ENCODE measurements at places on chromosomes 3 and 15. TPM values are rescaled to one million over a fixed set of nuclear protein-coding genes. Genes with fewer than 3 reads are reported as not detected.

- DNase-seq: no peak
These were observed 220.1 kb downstream of the TBC1D2B start for GRCh38 chr15:77857419-77857818.

- DNase-seq: no peak
These were observed 71.4 kb downstream of the C3orf80 start for GRCh38 chr3:160296591-160296990.

DNA sequence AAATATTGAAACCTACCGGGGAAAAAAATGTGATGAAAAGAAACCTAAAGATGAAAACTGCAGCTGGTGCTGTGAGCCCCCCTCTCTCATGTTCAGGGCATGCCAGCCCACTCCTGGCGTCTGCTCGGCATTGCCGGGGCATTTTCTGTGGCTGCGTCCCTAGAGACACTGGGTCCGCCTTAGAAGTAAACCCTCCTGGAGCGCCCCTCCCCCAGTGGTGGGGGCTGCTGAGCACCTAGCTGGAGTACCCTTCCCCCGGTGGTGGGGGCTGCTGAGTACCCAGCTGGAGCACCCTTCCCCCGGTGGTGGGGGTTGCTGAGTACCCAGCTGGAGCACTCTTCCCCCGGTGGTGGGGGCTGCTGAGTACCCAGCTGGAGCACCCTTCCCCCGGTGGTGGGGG lies 24.5 kb upstream of the GABRA5 start:
- DNase-seq: no peak

DNA sequence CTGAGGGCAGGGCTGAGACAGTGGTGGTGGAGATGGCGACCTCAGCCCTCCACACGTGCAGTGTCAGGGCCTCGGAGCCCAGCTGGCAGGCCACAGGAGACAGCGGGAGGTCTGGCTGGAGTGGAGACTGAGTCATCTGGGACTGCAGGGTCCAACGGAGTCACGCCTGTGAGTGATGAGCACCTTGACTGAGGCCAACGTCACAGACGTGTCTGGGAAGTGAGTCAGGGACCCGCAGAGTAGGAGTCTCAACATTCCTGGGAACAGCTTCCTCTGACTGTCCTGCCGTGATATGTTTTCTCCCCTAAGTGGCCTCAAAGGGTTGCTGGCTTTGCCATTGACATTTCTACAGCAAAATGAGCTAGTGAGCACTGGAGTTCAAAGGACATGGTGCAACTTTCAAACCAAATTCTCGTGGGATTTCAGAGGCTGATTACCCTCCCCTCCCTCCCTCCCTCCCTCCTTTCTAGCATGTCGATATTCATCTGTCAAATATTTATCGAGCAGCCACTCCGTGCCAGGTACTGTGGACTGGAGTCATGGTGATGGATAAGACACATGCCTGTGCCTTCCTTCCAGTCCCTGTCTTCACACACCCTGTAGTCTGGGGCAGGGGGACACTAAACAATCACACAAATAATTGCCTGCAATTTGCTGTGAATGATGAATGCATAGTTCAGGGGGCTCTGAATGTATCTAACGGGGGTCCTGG lies 53.3 kb upstream of the AMOTL2 start:
- DNase-seq: no peak

- no peak for DNase-seq
These were observed 329.4 kb upstream of the TBC1D5 start for GRCh38 chr3:18071833-18072232.

- DNase-seq: peak; percentile 5
These were observed 5.5 kb upstream of the CFAP100 start for GRCh38 chr3:126389112-126389793.

- no peak for DNase-seq
These were observed at the start of gene SOX14 for GRCh38 chr3:137764001-137764433. Gene SOX14, plus strand, starts transcription at chr3:137764315. Its CDS starts 470 bp downstream, at chr3:137764785.

GRCh38 chr3:121111914-121112612 lies 204.1 kb downstream of the STXBP5L start:
- DNase-seq: no peak

DNA sequence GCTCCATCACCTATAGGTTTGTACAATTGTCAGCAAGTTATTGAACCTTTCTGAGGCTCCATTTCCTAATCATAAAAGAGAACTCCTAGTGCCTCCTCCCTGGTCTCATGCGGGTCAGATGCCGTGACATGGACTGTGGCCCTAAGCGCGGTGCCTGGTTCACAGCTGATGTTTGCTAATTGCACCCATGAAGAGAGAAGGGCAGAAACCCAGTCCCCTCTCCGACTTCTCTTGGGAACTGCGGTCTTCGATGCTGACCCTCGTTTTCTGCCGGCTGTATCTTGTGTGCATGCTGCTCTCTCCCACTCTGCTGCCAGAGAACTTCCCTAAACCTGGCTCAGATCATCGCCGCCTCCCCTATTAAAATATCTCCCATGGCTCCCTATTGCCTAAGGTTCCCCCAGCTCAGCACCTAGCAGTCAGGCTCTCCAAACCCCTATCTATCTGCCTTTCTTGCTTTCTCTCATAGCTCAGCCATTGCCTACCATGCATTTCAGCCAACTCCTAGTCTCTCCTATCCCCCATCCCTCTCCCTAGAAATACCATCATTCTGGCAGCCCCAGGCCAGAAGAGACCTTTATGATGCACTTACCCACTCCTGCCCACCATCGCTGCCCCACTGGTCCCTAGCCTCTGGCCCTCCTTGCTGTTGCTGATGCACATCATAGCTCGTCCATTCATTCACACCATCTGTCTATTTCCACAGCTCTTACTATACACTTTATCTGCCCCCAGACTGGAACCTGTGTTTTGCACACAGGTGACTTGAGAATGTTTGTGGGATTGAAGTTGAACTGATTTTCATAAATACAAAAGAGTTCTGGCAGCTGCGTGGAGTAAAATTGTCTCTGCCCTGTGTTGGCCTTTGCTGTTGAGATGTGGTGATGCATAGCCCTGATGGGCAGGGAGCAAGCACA lies 6.6 kb downstream of the ISG20 start:
- DNase-seq: no peak

GRCh38 chr3:72475258-72476138 lies 372.7 kb downstream of the SHQ1 start:
- DNase-seq: no peak

DNA sequence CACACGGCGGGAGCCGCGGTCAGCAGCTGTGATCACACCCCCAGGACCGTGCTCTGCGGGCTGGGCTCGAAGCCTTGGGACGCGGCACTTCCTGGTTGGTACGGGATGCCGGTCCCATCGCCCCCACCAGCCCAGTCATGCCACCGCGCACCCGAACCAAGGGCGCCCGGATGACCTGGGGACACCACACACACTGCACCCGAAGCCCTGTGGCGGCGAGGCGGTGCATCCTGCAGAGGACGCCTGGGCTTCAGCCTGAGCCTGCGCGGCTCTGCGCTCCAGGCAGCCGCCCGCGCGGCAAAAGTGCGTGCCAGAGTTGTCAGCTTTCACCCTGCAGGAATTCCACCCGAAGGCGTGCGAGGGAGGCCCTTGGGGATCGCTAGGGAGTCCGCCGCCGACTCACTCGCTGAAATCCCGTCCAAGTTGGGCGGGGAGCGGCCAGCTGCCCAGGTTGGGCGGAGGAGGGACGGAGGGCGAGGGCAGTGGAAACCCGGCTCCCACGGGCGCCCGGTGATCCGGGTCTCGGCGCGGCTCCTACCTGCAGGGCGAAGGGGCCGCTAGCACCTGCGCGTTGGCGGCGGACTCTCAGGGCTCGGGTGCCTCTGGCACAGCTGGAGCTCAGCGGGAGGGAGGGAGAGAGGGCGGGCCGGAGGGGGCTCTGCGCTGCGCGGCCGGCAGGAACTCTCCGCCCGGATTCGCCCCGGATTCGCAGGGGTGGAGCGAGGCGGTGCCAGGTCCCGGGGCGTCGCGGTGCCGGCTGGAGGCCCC lies at the start of gene PLD1:
PLD1 (minus strand) TSS at position 623 of the 768 bp plus-strand sequence. CDS start 72,432 bp downstream, outside the sequence.
- peak; percentile 49 for DNase-seq

- DNase-seq: no peak
These were observed 918 bp downstream of the PRSS50 start for GRCh38 chr3:46716461-46717441.

DNA sequence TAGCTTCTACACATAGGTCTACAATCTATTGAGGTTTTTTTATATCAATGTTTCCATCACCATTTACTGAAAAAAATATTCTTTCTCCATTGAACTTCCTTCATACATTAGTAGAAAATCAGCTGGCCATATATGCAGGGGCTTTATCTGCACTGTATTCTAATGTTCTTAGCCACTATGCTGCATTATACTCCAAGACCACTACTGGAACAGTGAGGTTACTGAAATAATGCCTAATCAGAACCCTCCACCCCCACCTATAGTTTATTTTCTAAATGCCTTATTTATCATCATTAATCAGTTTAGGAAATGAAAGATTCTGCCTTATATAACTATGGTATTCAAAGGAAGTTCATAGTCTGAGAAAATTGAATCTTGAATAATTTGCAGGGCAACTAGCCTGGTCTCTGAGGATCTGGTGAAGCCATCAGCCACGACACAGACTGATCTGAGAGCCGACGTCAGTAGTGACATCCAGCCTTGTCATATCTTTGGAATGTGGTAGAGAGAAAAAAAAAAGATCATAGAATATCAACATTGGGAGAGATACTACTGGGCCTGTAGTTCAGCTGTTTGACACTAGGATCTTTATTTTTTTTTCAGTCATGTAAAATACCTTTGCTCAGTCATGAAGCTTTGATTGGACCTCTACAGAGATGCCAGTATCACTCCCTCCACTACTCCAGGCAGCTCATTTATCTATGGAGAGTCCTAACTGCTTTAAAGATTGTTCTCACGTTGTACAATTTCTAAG lies 66.6 kb downstream of the P3H2 start:
- DNase-seq: no peak

- no peak for DNase-seq
These were observed 5.5 kb downstream of the ARHGEF3 start for GRCh38 chr3:56796202-56796601.

GRCh38 chr3:155270485-155271342 lies 22.8 kb downstream of the STRIT1 start:
- DNase-seq: no peak

GRCh38 chr3:70603103-70603502 lies 290.7 kb upstream of the MDFIC2 start:
- DNase-seq: no peak

DNA sequence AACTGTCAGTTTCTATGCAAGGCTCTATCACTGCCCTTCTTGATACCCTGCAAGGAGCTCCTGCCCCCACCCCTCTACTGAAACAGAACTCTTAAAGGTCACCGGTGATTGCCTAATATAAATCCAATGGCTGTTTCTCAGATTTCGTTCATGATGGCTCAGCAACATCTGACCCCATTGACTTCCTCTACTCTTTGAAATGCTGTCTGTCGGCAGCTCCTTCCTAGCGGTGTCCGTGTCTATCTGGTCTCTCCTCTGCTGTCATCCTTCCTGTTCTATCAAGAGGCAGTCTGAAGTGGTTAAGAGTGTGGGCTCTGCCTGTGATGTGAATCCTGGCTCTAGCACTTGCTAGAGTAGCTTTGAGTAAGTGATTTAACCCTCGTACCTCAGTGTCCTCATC lies 5.5 kb downstream of the TMEM266 start:
- no peak for DNase-seq

- no peak for DNase-seq
These were observed 172.3 kb downstream of the SLCO3A1 start for GRCh38 chr15:92025706-92026270.

DNA sequence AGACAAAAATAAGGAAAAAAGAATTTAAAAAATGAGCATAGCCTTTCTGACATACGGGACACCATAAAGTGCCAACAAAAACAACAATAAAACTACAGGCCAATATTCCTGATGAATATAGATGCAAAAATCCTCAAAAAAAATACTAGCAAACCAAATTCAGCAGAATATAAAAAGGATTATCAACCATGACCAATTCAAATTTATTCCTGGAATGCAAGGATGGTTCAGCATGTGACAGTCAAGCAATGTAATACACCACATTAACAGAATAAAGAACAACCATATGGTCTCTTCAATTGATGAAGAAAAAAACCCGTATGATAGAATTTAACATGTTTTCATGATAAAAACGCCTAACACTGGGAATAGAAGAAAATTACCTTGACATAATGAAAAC lies 341.7 kb downstream of the PYDC2 start:
- no peak for DNase-seq

DNA sequence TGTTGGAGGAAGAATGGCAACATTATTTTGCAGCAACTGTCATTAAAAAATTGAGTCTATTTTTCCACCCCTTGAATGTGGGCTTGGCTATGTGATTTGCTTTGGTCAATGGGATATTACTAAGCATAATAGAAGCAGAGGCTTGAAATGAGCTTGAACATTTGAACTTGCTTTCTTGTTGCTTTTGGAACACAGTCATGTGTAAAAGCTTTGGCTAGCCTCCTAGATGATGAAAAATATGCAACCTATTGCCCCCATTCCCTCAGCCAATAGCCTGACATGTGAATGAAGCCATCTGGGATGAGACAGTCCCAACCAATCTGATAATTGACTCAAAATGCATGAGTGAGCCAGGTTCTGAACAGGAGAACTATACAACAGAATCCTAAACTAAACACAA lies 78.4 kb downstream of the PLSCR2 start:
- DNase-seq: no peak

Gene DNAH12
- total RNA-seq: 0.28 TPM

Gene CFAP44
- 15.2 TPM for total RNA-seq

Gene CPNE4
- not detected for total RNA-seq

Gene PDZRN3
- total RNA-seq: 0.73 TPM

Gene HTR3E
- not detected for total RNA-seq
